ENCODE measurements at places on chromosomes 16 and 17.

DNA sequence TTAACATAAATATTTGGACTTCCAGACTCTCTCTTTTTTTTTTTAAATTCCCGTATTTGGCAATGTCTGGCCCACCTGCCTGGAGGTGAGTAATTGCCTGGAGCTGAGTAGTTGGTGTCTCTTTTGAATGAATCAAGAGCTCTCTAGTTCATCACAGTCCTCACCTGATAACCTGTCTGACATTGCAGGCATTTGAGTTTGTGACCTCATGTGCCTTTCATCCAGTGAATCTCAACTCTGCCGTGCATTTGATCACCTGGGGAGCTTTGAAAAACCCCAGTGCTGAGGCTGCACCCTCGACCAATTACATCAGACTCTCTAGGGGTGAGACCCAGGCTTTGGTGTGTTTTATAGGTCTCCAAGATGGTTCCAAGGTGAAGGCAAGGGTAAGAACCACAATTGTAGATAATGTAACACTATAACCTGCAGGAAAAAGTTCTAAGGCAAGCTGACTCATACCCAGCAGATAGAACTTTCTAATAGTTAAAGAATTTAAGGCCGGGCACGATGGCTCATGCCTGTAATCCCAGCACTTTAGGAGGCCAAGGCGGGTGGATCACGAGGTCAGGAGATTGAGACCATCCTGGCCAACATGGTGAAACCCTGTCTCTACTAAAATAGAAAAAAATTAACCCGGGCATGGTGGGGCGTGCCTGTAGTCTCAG lies 24.5 kb upstream of the HS3ST2 start:
- no peak for DNase-seq

DNA sequence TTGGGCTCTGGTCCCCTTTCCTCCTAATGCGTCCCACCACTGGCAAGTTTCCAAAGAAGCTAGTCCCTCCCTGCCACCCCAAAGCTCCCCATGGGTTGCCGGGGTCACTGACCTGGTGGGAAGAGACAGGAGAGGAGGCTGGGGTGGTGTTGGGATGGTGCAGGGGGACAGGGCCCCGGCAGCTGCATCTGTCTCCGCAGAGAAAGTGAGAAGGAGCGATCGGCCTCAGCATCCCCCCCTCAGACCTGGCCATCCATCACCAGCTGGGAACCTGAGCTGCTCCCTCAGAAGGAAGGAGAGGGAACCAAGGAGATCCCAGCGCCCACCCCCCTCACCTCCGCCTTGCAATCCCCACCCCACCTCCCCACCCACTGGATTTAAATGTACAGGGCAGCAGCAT lies 3.3 kb downstream of the ETV4 start:
- DNase-seq: no peak

- DNase-seq: no peak
Observed at GRCh38 chr16:11977376-11978041, 975 bp downstream of the SNX29 start.

DNA sequence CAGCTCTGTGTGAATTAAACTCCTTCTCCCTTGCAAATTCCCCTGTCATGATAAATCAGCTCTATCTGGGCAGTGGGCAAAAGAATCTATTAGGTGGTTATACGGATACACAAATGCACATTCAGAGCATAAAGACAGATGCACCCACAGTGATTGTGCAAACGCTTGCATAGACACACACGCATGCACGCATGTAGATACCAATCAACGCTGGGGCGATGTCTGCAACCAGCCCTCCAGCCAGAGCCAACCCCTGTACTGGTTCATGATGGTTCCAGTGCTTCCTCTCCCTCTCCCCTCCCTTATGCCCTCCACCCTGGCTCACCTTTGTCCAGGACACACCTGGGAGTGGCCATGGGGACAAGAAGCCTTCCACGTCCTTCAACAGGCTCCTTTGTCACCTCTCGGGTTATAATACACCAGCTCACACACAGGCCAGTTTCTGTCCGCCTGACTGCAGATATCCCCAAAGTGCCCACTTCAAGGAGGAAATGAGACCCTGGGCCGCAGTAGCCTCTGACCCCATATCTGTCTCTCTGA lies 33.1 kb upstream of the SNN start:
- no peak for DNase-seq

GRCh38 chr16:69840975-69841374 lies 78.8 kb downstream of the WWP2 start:
- no peak for DNase-seq

DNA sequence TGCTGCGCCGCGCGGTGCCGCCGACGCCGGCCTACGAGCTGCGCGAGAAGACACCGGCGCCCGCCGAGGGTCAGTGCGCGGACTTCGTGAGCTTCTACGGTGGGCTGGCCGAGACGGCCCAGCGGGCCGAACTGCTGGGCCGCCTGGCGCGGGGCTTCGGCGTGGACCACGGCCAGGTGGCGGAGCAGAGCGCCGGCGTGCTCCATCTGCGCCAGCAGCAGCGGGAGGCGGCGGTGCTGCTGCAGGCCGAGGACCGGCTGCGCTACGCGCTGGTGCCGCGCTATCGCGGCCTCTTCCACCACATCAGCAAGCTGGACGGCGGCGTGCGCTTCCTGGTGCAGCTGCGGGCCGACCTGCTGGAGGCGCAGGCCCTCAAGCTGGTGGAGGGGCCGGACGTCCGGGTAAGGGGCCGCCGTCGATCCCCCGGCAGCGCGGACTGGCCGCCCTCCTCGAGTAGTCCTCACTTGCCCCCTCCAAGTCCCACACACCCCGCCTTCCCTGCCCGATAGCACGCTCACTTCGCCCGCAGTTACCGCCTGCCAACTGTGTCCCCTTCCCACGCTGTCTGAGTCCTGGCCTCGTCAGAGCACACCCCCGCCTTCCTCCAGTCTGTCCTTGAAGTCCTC lies 470 bp downstream of the MLYCD start:
- DNase-seq: peak; percentile 19

DNA sequence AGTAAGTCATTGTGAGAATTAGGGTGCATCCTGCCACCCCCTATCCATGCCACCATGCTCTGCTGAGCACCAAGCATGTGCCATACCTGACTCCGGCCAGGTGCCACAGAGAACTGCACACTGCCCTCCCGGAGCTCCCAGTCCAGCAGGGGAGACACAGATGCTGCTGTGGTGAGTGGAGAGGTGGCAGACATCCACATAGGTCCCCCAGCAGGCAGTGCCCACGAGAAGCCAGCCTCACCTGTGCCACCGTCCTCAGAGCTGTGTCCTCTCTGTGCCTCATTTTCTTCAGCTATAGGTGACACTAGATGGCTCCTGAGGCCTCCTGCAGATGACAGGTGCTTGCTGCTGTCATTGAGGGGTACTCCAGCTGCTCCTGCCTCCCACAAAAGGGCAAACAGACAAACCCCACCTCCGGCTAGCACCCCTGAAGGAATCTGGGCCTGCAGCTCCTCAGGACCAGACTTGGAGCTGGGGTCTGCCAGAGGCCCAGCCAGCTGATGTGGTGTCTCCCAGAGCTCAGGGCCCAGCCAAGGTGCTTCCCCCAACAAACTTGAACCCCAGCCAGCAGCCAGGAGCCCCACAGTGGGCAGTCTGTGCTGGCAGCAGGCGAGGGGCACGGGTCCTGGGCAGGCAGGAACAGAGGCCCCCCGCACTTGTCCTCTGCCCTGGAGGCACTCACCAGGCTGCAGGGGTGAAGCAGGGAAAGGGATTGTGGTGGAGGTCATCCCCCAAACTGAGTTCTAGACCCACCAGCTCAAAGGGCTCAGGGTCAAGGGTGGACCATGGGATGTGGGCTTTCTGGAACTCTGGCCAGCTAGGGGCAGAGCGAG lies 17.1 kb downstream of the FOXJ1 start:
- no peak for DNase-seq

GRCh38 chr17:31509095-31509804 lies 117.8 kb downstream of the RAB11FIP4 start:
- no peak for DNase-seq

DNA sequence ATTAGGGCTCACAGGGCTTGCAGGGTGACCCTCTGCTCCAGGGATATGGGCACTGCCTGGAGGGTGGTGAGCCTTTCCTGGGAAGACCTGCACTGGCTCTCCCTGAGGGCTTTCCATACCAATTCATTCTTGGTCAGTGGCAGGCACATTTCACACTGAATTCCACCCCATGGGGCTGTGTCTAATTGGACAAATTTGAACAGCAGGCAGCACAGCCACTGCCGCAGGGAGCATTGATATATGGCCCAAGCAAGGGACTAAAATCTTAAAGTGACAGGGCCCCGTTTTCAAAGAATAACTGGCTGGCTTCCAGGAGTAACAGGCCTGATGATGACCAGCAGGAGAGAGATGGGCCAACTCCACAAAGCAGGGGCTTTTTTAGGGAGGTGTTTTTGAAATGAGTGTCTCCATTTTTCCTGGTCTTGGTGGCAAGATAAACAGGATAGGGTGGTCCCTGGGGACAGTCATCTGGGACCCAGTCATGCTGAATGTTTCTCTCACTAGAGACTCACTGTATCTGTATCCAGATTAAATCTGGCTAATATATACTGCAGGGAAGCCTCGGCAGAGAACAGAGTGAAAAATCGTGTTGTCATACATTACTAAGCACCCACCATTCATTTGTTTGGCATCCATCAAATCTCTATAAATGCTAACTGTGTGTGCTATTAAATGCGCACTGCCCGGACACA lies 74.1 kb upstream of the TBX2 start:
- no peak for DNase-seq

DNA sequence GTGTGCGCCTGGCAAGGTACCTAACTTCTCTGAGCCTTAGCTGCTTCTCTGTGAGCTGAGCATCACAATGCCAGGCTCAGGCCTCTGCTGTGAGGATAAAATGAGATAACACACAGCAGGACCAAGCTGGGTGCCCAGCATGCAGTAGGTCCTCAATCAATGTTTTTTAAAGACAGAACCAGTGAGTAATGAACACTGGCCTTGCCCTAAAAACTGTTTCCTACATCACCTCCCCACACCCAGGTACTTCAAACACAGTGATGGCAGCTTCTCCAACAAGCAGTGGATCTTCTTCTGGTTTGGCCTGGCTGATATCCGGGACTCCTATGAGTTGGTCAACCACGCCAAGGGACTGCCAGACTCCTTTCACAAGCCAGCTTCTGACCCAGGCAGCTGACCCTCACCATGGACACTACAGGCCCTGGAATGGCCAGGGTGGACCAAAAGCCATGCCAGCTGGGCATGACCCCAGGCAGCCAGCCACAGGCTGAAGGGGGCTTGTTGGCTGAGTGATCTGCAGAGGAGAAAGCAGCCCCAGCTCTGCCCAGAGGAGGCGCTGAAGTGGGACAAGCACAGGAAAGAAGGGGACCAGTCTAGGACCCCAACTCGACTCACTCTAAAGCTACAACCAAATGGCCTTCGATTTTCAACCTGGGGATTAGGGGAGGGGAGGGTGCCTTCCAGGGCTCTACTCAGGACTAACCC lies 3.9 kb downstream of the NAGS start:
- DNase-seq: no peak

- DNase-seq: no peak
Observed at GRCh38 chr17:11486101-11486867, 112.0 kb upstream of the DNAH9 start.

All from stimulated activated CD8-positive, alpha-beta memory T cell treated with anti-CD3 and anti-CD28 coated beads, Interleukin-4, amount 100 ng/mL, for 24 hours (primary cell).